H7 (cell line): ENCODE measurements at places on chromosomes 6 and 20.

DNA sequence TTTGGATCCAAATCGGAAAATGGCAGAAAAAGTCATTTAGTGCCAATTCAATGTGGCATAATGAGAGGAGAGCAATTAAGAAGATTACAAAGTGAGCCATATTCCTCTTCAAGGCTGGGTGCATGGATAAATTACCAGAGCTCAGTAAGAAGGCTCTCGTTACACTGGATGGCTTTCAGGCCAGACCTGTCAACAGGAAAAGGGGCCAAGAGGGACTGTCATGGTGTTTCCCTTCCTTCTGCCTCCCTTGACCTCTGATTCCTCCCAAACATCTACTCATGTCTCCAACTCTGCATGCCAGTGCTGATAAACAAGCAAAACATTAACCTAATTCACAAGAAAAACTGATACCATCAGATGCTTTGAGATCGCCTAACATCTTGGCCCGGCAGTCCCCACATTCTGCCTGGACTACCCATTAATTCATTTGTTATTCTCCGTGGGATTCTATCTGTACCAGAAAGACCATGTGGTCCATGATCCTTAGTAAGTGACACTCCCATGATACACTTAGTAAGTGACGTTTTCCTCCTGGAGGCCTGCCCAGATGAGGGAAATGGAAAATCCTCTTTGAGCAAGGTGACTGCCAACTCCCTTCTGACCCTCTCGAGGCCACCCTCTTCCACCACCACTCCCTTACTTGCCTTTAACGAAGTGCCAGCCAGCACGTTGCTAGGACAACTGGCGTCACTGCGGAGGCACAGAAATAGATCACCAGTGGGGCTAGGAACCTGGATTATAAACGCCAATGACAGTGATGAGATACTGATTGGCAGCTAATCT is 239.2 kb downstream of the GMPR start:
- no peak for DNase-seq

DNA sequence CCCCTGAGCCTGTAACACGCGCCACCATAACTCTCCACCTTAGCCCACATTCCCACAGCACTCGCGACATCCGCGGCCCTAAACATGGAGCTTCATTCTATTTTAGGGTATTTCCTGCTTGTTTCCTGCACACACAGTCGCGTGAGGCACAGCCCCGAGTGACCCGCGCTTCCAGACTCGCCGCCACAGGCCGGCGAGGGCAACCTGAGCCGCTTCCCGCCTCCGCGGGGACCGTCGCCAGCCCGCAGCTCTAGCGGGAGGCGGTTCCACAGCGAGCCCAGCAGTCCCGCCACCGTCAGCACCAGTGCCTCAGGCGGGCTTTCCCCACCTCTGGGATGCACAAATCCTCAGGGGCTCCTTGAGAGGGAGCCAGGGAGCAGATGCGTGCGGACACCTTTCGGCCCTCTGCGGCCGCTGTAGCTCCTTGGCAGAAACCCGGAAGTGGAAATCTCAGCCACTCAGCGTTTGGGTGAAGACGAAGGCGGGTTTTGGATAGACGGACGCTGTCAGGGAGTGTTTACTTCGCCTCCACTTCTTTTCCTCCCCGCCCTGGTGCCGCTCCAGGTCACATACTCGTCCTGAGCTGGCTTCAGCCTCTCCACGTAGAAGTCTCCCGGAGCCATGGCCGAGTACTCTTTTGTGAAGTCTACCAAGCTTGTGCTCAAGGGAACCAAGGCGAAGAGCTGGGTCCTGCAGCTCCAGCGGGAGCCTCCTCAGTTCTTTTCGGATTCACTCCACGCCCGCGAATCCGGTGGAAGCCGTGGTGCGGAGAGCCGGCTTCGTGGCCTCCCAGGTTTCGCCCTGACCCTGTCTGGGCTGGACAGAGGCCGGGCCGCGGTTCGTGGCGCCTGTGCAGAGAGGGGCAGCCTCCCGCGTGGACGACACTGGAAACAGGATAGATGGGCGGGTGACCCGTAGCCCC is 2177.4 kb upstream of the DEFB115 start:
- no peak for DNase-seq

DNA sequence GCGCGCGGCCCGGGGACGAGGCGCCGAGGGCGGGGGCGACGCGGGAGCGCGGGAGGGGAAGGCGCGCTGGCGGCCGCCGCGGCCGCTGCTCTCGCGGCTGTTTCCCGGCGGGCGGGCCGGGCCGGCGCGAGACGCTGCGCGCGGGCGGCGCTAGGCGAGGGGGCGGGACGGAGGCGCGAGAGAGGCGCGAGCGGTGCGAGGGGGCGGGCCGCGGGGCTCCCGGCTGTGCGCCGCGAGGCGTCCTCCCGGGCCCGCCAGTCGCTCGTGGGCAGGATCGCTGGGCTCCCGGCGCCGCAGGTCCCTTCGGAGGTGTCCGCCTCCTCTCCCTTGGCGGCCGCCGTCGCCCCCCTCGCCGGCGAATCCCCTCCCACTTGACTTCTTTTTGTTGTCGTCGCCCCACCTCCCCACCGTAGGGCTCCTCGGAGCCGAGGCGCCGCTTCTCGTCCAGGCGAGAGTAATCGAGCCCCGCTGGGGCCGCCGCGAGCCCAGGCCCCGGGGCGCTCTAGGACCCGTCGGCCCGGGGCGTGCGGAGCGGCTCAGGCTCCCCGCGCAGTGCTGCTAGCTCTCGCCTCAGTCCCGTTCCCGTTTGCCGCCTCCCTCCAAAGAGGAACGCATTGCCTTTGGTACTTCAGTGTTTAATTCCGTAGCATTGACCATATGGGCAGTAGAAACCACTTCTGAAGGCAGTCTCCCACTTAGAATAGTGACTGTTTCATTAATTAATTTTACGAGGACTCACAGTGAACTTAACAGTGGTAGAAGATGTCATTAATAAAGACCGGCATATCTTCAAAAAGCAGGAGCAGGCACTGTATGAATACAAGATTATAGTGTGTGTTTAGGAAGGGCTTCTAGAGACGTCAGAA is at the start of gene RANBP9:
TSS of gene RANBP9 (minus strand) at position 103 of the 866 bp plus-strand sequence. CDS start 330 bp downstream, outside the sequence.
- peak; percentile 95 for DNase-seq

DNA sequence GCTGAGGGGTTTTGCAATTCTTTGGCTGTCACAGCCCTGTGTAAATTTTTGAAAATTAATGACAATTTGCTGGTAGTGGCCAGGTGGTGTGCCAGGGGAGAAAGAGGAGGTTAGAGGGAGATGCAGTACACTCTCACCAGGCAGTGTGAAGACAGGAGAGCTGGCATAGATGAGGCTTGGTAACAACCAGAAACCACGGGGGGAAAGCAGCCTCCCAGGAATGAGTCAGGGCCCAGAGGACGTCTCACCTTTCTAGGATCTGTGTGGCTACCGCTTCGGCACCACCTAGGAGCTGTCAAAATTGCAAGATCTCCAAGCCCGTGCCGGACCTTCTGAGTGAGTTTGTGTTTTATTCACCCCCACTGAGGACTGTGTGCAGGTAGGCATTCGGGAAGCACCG is 171.4 kb downstream of the PACRG start:
- DNase-seq = no peak

DNA sequence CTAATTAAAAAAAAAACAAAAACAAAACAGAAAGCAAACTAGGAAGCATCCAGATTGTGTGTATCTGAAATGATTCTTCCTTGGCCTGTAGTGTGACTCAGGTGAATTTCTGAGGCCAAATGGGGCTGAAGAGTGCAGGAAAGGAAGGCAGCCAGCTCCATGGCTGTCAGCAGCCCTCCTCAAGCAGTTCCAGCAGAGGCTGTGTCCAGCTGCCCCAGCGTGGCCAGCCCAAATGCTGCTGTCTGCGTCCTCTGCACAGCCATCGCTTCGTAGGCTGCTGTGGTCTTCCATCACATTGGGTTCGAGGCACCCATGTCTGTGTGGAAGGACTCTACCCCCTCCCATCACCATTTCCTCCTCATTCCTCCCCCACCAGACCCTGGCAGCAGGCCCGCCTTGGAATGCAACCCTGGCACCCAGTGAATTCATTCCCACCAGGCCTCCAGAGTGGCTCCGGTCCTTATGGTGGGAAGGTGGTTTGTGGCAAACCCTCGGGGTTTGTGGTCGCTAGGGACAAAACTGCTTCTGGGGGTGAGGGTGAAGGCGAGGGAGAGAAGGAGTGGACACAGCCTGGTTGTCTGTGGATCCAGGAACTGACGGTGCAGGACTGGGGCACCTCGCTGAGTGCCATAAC is 81.5 kb downstream of the MYLK4 start:
- no peak for DNase-seq

DNA sequence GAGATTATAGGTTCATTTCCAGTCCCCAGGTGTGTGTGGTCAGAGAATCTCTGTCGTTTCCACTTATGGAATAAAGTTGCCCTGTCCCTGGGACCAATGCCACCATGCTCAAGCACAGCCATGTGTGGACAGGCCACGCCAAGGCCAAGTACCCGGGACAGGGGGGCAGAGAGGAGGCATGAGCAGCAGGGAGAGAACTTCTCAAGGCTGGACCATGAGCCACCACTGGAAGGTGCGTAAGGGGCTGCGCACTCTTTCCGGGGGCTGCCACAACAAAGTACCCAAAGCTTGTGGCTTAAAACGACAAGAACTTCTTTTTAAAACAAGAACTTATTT is 209.2 kb upstream of the KCNQ5 start:
- no peak for DNase-seq

- no peak for DNase-seq
Measured at GRCh38 chr6:46502486-46503119, 11.4 kb upstream of the RCAN2 start.

- peak; percentile 20 for DNase-seq
Measured at GRCh38 chr6:56902641-56903464, 52.1 kb upstream of the BEND6 start.

DNA sequence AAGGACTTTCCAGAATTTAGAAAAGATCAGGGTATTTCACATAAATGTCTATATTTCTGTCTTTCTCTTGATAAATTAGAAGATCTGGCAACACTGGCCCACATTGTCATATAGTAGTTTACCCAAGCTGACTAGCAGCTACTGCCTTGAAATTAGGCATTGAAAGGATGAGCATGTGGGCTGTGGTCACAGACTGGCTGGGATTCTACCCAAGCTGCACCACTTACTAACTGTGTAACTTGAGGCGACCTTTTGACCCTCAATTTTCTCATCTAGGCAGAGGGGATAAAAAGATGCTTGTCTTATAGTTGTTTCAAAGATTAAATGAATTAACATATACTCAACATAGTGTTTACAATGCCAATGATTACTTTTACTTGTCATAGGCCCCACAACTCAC is 152.7 kb upstream of the BMP2 start:
- no peak for DNase-seq

GRCh38 chr6:17580518-17581048 is 19.5 kb upstream of the FAM8A1 start:
- no peak for DNase-seq

- peak; percentile 87 for DNase-seq
Measured at GRCh38 chr20:64065974-64066343, 3.0 kb downstream of the TCEA2 start.

GRCh38 chr20:31661625-31662371 is 24.1 kb downstream of the COX4I2 start:
- peak; percentile 99 for DNase-seq

GRCh38 chr6:134303891-134304290 is 14.0 kb downstream of the SGK1 start:
- no peak for DNase-seq

DNA sequence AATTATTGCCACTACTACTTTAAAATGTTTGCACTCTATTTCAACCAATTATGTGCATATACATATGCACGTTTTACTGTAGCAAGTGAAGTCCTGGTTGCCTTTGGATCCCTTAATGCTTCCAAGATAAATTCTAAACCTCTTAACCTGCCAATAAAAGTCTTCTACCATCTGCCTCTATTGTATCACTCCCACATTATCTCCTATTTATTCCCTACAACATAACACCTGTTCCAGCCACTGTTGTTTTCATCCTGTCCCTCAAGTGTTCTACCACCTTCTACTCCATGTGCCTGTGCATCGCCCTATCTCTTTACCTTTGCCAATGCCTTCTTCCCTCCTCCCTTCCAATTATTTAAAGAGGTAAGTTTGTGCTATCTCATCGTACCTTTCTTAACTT is 499.0 kb upstream of the RNF217 start:
- DNase-seq = no peak

- no peak for DNase-seq
Measured at GRCh38 chr6:138970856-138971425, 17.1 kb downstream of the REPS1 start.

GRCh38 chr6:7185561-7185960 is 77.8 kb downstream of the RREB1 start:
- DNase-seq = no peak
